ENCODE measurements at places on chromosomes 3 and 15. TPM values are rescaled to one million over a fixed set of nuclear protein-coding genes. Genes with fewer than 3 reads are reported as not detected.
A peak's percentile ranks its signal among the peaks of the same experiment; 100 is the strongest.

GAP43 gene
- not detected for total RNA-seq

- H3K27me3 ChIP-seq, result no peaks in the 10 kb centered on the region
- H3K4me1 ChIP-seq, result peaks cover 43% of the 10 kb centered on the region
- peak overlapping the region; percentile 63 for H3K27ac ChIP-seq
- no peak for DNase-seq
Observed at GRCh38 chr3:143753456-143753855, 94.8 kb downstream of the SLC9A9 start.

CASR gene
- 0.02 TPM for total RNA-seq

DNA sequence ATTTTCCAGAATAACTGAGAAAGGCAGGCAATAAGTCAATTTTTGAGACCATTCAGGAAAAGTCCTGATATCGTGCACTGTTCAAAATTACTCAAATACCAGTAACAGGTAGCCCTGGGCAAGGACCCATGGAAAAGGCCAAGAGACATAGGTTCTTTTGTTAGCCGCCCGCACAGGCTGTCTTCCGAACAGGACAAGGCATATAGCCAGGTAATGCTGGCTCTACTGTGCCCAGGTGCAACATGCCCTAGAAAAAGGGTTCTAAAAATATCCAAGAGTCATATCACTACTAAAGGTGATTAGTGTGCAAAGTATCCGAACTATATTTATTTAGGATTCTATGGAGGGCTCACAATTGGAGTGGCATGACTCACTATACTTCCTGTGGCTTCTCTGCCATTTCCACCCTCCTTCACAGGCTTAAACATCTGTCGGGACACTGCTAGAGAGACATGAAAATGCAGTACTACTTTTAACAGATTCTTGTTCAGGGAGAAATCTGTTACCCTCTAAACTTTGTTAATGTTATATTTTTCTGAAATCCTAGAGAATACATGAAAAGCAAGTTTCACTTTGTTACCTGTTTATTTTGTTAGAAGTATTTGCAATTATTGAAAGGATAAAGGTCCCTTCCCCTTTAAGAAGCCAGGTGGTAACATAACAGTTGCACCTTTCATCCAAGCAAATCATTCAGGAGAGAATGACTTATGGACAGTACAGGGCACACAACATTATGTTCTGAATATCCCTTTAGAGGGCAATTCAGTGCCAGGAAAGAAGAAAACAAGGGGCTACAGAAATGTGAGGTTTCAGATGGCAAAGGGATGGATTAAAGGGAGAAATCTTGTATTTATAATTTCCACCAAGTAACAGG, 293.3 kb upstream of the THBS1 start:
- no peak overlapping the region for H3K27ac ChIP-seq
- H3K27me3 ChIP-seq, result no peaks in the 10 kb centered on the region
- no peaks in the 10 kb centered on the region for H3K36me3 ChIP-seq
- no peak overlapping the region for H3K4me3 ChIP-seq
- DNase-seq, result no peak

ANKRD63 gene
- 0.27 TPM for total RNA-seq

GRCh38 chr15:71131601-71132362, 16.5 kb downstream of the THSD4 start:
- H3K36me3 ChIP-seq, result no peaks in the 10 kb centered on the region
- no peak for DNase-seq
- no peak overlapping the region for H3K4me3 ChIP-seq
- H3K27ac ChIP-seq, result no peak overlapping the region
- no peaks in the 10 kb centered on the region for H3K4me1 ChIP-seq

DNA sequence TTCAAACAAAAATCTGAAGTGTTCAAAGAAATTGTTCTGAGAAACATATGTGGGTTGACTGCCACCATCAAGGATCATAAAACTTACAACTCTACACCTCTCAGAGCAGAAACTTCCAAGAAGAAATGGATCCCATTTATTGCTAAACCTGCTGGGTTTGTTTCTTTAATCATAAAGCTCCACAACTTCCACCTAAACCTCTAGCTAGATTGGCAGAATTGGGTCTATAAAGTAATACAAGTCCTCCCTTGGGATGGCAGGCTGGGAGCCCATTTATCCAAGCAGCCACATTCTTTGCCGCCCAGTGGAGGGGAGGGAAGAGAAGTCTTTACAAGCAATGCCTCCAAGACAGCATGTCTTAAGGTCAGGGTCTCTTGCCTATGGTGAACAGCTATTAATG, 40.5 kb upstream of the CMTM8 start:
- DNase-seq, result no peak
- H3K4me1 ChIP-seq, result no peaks in the 10 kb centered on the region

ADAM10 gene
- total RNA-seq, result 142 TPM

CCR3 gene
- total RNA-seq, result 7.4 TPM

GRCh38 chr15:101499863-101500713, 10.6 kb upstream of the PCSK6 start:
- H3K36me3 ChIP-seq, result no peaks in the 10 kb centered on the region
- H3K27ac ChIP-seq, result no peak overlapping the region
- peaks cover 3% of the 10 kb centered on the region for H3K4me1 ChIP-seq

ITIH3 gene
- total RNA-seq, result not detected
